ENCODE measurements at places on chromosomes 4 and X.

GRCh38 chr4:110154582-110154981, 43.8 kb downstream of the ELOVL6 start:
- DNase-seq: no peak

GRCh38 chr4:4714331-4714730, 145.1 kb upstream of the MSX1 start:
- no peak for DNase-seq

- DNase-seq: no peak
These were observed 991.3 kb downstream of the RAB28 start for GRCh38 chr4:12492730-12493393.

GRCh38 chr4:101309925-101310324, 37.4 kb downstream of the PPP3CA start:
- DNase-seq: no peak

DNA sequence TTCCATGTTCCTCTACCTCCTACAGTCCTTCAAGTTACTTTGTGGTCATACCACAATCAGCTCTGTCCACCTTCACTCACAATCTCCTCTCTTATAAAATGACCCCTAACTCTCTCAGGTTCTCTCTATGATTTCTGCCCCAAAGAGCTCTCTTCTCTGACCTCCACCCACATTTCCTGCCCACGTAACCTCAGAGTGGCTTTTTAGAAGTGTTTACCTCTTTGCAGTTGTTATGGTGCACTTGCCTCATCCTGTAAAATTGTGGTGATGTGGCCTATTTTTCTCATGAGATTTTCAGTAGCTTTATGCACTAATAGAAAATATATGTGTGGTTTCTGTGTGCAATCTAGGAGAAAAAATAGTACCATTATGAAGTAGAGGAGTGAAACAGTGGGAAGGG, 215.8 kb downstream of the PACRGL start:
- no peak for DNase-seq

DNA sequence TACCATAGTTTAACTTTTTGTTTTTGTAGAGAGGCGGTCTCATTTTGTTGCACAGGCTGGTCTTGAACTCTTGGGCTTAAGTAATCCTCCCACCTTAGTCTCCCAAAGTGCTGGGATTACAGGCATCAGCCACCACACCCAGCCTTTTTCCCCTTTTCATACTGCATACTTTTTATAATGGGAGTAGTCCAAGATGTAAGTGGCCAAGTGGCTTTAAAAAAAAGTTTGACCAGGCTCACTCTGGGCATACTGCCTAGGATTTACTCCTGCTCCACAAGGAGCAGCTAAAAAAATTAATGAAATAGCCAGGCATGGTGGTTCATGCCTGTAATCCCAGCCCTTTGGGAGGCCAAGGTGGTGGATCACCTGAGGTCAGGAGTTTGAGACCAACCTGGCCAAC, 6.0 kb downstream of the GRSF1 start:
- no peak for DNase-seq

DNA sequence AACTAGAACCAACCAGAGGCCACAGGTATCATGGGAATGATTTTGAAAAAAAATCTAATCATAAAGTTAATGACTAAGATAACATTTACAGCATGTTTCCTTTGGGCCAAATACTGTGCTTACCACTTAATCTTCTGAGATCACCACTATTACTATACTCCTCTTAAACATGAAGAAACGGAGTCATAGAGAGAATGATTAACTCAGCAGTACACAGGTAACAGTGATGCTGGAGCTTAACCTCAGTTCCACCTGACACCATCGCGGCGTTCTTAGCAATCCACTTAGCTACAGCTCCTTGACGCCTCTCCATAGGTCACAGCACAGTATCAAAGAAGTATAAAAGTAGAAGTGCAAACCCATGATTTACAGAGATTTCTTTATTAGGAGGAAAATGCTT, 592.6 kb upstream of the SLIT2 start:
- no peak for DNase-seq

- DNase-seq: no peak
These were observed 45.5 kb downstream of the ARAP2 start for GRCh38 chr4:36198861-36199260.

- no peak for DNase-seq
These were observed 98.1 kb upstream of the C1GALT1C1 start for GRCh38 chrX:120727911-120728310.

- no peak for DNase-seq
These were observed 2.2 kb upstream of the SFRP2 start for GRCh38 chr4:153790962-153791551.

DNA sequence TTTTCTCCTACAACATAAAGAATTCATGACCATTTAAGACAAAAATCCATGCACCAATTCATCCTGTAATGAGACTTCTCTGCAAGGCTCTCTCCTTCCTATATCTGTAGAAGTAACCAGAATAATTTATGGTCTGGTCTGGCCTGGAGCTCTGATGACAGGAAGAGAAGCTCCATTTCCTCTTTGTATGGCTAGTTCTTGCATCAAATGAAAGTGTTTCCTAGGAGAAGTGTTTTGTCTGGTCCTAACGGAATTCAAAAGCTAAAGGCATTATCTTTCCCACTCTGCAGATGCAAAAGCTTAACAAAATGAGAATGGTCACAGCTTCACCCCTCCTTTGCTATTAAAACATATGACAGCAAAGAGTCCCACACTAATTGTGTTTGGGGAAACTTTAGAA, 55.1 kb downstream of the SPATA18 start:
- DNase-seq: no peak

- no peak for DNase-seq
These were observed 10.1 kb upstream of the CXCL8 start for GRCh38 chr4:73730292-73730691.

DNA sequence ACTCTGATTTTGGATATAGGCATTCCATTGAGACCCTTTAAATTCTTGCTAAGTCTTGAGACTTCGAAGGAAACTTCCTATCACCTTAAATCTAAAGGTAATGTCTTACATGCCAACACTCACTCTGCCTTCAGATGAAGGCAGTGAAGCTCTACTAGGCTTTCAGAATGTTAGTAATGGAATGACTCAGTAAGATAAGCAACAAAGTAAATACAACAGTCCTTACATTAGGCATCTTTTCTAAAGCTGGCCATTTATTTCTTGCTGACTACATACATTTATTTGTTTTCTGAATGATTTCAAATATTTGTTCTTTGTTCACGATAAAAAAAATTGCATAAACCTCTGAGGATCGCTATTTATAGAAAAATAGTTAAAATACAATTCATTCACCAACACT, 43.5 kb downstream of the ASIC5 start:
- DNase-seq: no peak

DNA sequence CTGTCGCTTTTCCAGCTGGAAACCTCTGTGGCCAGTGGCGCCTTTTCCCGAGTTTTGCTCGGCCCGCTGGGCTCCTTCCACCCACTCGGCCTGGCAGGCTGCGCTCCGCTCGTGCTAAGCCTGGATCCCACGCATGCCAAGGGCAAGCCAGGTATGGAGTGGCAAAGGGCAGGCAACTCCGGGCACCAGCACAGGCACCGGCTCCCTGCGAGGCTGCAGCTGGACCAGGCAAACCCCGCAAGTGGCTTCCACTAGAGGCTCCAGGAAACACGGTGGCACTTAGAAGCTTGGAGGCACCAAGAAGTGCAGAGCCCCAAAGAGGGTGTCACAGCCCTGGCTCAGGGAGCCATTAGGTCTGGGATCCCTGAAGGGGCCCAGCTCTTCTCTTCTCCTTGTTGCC, 59.5 kb downstream of the PPA2 start:
- DNase-seq: no peak

DNA sequence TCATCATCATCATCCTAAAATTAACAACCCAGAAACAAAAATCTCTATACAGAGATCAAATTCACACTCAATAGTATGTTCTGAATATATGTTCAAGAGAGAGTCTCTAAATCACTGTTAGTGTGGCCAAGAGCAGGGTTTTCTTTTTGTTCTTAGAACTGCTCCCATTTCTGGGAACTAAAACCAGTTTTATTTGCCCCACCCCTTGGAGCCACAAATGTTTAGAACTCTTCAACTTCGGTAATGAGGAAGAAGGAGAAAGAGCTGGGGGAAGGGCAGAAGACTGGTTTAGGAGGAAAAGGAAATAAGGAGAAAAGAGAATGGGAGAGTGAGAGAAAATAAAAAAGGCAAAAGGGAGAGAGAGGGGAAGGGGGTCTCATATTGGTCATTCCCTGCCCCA, 32.3 kb downstream of the CYBB start:
- DNase-seq: no peak

- DNase-seq: no peak
These were observed 1.8 kb upstream of the GPM6A start for GRCh38 chr4:175813821-175814220.

DNA sequence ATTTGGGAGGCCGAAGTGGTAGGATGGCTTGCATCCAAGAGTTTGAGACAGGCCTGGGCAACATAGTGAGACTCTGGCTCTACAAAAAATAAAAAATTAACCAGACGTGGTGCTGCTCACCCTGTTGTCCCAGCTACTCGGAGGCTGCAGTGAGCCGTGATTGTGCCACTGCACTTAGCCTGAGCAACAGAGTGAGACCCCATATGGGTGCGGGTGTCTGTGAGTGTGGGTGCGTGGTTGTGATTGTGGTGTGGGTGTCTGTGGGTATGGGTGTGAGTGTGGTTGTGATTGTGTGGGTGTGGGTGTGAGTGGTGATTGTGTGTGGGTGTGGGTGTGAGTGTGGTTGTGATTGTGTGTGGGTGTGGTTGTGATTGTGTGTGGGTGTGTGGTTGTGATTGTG, 114.6 kb downstream of the UBE2K start:
- DNase-seq: no peak

DNA sequence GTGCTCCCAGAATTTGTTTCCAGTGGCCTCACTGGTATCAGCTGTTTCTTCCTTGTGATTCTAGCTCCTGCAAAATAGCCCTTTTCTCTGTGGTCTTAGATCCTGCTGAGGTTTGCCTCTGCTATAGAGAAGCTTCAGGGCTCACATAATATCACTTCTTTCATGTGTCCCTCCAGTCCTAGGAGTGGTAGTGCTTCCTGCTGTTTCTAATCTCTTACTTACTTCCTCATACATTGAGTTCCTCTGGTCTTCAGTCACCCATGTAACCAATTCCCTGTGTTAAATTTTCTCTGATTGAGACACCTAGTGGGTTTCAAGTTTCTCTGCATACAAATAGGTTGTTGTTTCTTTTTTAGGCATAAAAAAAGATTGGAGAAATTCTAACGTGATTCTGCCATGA, 1567.9 kb downstream of the ARAP2 start:
- no peak for DNase-seq

DNA sequence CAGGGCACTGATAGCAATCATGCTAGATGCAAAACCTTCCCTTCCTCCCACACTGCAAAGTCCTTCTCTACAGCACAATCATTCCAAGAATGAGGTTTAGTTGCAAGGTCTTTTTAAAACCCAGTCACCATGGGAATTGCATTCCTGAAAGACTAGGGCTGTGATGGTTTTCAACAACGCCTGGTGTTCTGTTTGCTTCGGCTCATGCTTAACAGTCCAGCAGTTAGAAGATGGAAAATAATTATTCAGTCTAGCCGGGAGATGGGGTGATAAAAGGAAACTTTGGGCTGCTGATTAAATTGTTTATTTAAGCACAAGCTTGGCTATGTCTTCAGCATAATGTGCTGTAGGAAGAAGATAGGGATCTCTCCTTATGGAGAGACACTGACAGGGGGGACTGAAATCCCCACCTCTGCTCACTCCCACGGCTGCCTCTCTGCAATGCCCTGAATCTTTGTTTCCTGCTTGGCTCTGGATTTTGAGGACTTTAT, 211.4 kb downstream of the MID1IP1 start:
- no peak for DNase-seq

DNA sequence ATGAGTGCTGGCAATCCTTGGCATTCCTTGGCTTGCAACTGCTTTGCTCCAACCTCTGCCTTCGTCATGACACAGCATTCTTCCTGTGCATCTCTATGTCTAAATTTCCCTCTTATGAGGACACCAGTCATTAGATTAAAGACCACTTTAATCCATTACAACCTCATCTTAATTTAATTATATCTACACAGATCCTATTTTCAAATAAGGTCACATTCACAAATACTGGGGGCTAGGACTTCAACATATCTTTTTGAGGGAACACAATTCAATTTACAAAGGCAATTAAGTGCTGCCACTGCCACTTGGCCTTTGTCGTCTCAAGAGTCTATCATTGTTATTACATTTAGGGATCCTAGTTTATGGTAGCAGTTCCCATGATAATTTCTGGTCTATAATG, 163.7 kb upstream of the PPP1R2C start:
- no peak for DNase-seq

DNA sequence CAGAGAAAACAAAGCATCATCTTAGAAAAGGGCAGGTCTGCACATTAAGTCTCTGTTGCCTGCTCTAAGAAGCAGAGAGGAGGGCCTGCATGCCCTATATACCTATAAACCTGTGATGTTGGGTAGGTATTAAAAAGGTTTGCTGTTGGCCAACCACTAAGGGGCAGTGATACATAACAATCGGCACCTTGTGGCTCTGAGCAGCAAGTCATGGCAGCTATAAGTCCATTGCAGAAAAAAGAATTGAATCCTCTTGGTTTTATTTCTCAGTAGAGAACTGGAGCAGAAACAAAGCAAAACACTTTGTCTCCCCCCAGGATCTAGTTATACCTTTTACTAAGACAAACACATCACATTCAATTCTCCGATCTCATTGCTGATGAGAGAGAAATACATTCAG, 1364.4 kb downstream of the STIM2 start:
- DNase-seq: no peak
